RWPE2 (cell line): ENCODE measurements at places on chromosomes 16 and 17.

DNA sequence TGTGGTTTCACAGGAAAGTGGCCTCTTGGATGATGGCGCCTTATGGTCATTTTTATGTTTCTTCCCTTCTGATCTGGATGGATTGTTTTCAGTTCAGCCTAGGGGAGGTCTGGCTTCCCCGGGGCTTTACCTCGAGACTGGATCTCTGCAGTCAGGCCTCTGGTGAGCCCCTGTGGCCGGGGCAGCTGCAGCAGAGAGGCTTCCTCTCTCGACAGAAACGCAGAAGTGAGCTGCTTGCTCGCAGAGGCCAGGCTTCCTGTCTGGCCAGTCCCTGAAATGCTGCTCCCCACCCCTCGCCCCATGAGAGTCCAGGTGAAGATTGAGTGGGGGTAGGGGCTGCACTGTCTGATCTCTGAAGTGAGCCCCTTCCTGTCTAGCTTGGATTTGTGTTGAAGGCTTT is 44.0 kb downstream of the PLCG2 start:
- no peaks in the 10 kb centered on the region for H3K36me3 ChIP-seq
- H3K27ac ChIP-seq = no peak overlapping the region
- DNase-seq = no peak
- no peaks in the 10 kb centered on the region for H3K4me1 ChIP-seq

- no peaks in the 10 kb centered on the region for H3K36me3 ChIP-seq
- H3K4me1 ChIP-seq = peaks cover 4% of the 10 kb centered on the region
- H3K27me3 ChIP-seq = no peaks in the 10 kb centered on the region
- DNase-seq = no peak
- no peak overlapping the region for H3K27ac ChIP-seq
- H3K4me3 ChIP-seq = no peak overlapping the region
These were observed 57.8 kb downstream of the HLF start for GRCh38 chr17:55322453-55322985.

- no peak overlapping the region for H3K27ac ChIP-seq
- no peak overlapping the region for H3K4me3 ChIP-seq
- H3K4me1 ChIP-seq = no peaks in the 10 kb centered on the region
These were observed 22.7 kb upstream of the CYTH1 start for GRCh38 chr17:78804777-78805176.

DNA sequence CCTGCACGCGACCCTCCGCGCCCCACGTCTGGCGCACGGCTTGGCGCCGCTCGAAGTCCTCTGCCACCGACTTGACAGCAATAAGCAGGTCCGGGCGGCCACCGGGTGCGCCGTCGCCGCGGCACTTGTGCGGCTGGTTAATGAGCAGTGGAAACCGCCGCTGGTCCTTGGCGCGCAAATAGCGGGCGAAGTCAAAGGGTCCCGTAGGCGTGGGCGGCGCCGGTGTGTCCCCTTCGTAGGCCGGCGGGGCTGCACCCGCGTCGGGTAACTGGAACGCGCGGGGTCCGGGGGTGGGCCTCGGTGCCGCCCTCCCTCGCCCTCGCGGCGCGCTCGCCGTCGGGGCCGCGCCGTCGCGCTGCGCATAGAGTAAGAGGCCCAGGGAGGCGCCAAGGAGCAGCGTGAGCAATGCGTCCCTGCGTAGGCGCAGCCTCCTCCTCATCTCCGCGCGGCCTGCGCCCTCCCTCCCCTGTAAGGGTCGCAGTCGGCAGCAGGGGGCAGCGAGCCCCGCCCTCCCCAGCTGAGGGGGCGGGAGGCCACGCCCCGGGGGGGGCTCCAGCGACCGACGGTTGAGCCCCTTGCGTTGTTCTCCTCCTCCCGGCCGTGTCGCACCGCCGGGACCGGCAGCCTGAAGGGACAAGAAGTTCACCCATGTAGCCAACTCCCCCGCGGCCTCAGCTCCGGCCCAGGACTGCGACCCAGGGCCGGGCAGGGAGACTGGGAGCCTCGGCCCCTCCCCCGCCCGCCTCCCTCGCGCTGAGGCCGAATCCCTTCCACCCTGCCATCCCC is 558 bp downstream of the B3GNT9 start:
- H3K27me3 ChIP-seq = no peaks in the 10 kb centered on the region
- H3K36me3 ChIP-seq = peaks cover 29% of the 10 kb centered on the region
- peak overlapping the region; percentile 42 for H3K27ac ChIP-seq
- no peaks in the 10 kb centered on the region for H3K4me1 ChIP-seq
- H3K4me3 ChIP-seq = peak overlapping the region; percentile 57
- no peak for DNase-seq

GRCh38 chr16:50210266-50211038 is 55.9 kb upstream of the ADCY7 start:
- H3K27me3 ChIP-seq = no peaks in the 10 kb centered on the region
- peak overlapping the region; percentile 68 for H3K27ac ChIP-seq
- no peak for DNase-seq
- peaks cover 37% of the 10 kb centered on the region for H3K36me3 ChIP-seq
- no peak overlapping the region for H3K4me3 ChIP-seq

DNA sequence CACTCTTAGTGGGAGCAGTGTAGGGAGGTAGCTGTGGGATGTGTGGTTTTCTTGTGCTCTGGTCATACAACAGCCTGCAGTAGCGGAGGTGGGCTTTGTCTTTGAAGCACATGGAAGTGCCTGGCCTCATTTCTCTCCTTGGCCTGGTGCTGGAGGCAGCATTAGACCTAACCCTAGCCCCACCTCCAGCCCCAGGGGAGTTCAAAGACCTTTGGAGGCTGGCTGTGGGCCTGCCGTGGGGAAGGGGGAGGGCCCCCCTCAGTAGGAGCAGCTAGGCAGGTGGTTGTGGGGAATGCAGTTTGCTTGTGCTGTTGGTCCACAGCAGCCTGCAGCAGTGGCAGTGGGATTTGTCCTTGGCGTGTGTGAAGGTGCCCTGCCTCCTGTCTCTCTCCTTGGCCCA is 91.7 kb downstream of the BCAS3 start:
- H3K27me3 ChIP-seq = no peaks in the 10 kb centered on the region
- H3K36me3 ChIP-seq = no peaks in the 10 kb centered on the region
- no peak overlapping the region for H3K27ac ChIP-seq
- no peak overlapping the region for H3K4me3 ChIP-seq
- H3K4me1 ChIP-seq = no peaks in the 10 kb centered on the region
- DNase-seq = no peak

DNA sequence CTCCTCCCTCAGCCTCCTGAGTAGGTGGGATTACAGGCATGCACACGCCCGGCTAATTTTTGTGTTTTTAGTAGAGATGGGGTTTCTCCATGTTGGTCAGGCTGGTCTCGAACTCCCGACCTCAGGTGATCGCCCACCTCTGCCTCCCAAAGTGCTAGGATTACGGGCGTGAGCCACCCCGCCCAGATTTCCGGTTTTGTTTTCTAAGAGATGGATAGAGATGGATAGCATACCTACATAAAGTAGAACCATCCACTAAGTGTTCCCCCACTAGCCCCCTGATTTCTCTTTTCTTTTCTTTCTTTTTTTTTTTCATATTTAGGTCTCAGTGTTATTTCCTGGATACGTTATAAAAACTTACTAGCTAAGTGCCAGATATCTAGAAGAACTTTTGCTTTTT is 2.0 kb downstream of the WSB1 start:
- no peak for DNase-seq
- H3K27ac ChIP-seq = peak overlapping the region; percentile 78
- peaks cover 12% of the 10 kb centered on the region for H3K36me3 ChIP-seq
- H3K4me3 ChIP-seq = peak overlapping the region; percentile 72
- no peaks in the 10 kb centered on the region for H3K27me3 ChIP-seq

DNA sequence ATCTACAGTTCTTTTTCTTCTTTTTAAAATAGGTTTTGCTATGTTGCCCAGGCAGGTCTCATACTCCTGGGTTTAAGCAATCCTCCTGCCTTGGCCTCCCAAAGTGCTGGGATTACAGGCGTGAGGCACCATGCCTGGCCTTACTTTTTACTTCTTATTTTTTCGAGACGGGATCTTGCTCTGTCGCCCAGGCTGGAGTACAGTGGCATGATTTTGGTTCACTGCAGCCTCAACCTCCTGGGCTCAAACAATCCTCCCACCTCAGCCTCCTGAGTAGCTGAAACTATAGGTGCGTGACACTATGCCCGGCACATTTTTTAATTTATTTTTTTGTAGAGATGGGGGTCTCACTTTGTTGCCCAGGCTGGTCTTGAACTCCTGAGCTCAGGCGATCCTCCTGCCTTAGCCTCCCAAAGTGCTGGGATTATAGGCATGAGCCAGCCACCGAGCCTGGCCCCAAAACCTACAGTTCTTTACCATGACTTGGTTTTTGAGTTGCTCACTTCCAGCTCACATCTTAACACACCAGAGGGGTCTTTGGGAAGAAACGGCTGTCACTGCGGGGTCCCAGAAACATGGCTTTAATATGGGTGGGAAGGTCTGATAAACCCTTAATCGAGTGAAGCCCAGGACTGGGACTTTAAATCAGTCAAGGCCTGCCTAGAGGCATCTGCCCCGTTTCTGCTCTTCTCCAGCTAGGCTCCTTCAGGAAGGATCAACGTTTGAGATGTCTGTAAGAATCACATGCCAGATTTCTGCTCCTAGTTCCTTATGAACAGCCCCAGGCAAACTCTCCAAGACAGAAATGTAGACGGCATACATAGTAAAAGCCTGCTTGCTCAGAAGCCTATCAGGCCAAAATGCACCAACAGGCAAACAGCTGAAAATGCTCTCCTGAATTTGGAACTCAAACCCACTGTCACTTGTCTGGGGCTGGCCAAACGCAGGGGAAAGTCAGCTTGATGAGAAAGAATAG is 91.7 kb upstream of the TOB1 start:
- no peak for DNase-seq
- H3K27ac ChIP-seq = no peak overlapping the region
- H3K36me3 ChIP-seq = no peaks in the 10 kb centered on the region; the same call in 1 of the 2 replicates
- no peak overlapping the region for H3K4me3 ChIP-seq

GRCh38 chr16:66926171-66926947 is 1.0 kb upstream of the RRAD start:
- H3K27me3 ChIP-seq = peaks cover 20% of the 10 kb centered on the region
- H3K4me1 ChIP-seq = peaks cover 18% of the 10 kb centered on the region
- DNase-seq = no peak
- no peak overlapping the region for H3K27ac ChIP-seq

DNA sequence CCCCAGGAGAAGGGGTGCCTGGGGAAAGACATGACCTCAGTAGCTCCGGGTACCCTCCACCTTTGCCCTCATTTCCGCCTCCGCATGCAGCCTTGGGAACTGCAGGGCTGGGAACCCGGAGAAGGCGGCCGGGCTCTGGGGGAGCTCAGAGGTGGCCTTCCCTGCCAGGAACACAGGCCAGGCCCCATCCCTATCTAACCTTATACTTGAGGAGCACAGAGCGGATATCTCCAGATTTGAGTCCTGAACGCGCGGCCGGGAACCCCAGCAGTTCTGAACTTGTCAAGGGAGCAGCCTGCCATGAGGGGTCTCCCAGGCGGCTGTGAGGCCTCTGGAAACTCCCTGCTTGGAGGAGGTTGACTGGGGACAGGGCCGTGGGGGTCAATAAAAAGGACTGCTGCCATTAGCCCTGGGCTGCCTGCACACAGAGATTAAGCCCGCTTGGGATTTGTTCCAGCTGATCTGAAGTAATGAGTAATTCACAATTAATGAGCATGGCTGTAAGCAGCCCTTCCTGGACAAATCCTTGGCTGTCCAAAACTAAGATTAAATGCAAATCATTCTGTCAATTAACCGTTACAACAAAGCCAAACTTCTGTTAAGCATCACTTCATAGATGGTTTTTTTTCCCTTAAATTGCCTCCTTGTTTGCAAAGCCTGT is 26.3 kb upstream of the METRNL start:
- no peak overlapping the region for H3K27ac ChIP-seq
- H3K27me3 ChIP-seq = no peaks in the 10 kb centered on the region
- H3K36me3 ChIP-seq = no peaks in the 10 kb centered on the region
- DNase-seq = no peak
- H3K4me1 ChIP-seq = peaks cover 14% of the 10 kb centered on the region
- H3K4me3 ChIP-seq = no peak overlapping the region

- no peak overlapping the region for H3K27ac ChIP-seq
- no peak for DNase-seq
- peaks cover 12% of the 10 kb centered on the region for H3K27me3 ChIP-seq
- H3K4me3 ChIP-seq = no peak overlapping the region
- no peaks in the 10 kb centered on the region for H3K4me1 ChIP-seq
These were observed 6.6 kb upstream of the NACA2 start for GRCh38 chr17:61597607-61598006.

- H3K4me1 ChIP-seq = peaks cover 3% of the 10 kb centered on the region
- H3K36me3 ChIP-seq = peaks cover 90% of the 10 kb centered on the region
- no peaks in the 10 kb centered on the region for H3K27me3 ChIP-seq
- DNase-seq = no peak
- no peak overlapping the region for H3K27ac ChIP-seq
- H3K4me3 ChIP-seq = no peak overlapping the region
These were observed 52.3 kb downstream of the YWHAE start for GRCh38 chr17:1347589-1348323.

- no peak for DNase-seq
- H3K4me1 ChIP-seq = no peaks in the 10 kb centered on the region
- H3K27ac ChIP-seq = no peak overlapping the region
- no peak overlapping the region for H3K4me3 ChIP-seq
- no peaks in the 10 kb centered on the region for H3K27me3 ChIP-seq
These were observed 18.5 kb upstream of the RHOT1 start for GRCh38 chr17:32123782-32124181.

DNA sequence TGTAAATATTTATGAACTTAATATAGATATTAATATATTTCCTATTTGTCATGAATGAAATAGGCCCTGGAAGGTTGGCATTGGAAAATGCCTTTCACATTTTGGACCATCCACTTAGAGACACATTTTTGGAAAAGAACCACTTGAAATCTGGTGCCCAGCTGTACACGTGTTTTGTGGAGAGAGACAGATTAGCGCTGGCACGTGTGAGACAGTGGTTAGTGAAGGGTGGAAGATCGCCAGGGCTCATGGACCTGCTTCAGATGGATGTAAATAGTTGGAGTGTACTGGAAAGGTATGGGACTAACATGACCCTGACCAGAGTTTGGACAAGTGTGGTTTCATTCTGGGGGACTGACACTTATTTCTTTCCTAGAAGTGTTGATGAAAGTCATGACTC is 222.9 kb downstream of the PRKCA start:
- H3K4me3 ChIP-seq = no peak overlapping the region
- no peaks in the 10 kb centered on the region for H3K27me3 ChIP-seq
- H3K4me1 ChIP-seq = peaks cover 8% of the 10 kb centered on the region

GRCh38 chr17:81608605-81609004 is 28.3 kb downstream of the NPLOC4 start:
- no peaks in the 10 kb centered on the region for H3K27me3 ChIP-seq
- no peaks in the 10 kb centered on the region for H3K4me1 ChIP-seq
- H3K4me3 ChIP-seq = no peak overlapping the region
- H3K27ac ChIP-seq = no peak overlapping the region

- DNase-seq = no peak
- H3K27ac ChIP-seq = no peak overlapping the region
- H3K4me1 ChIP-seq = peaks cover 1% of the 10 kb centered on the region
These were observed 28.2 kb upstream of the ZC3H18 start for GRCh38 chr16:88541831-88542616.

- H3K36me3 ChIP-seq = no peaks in the 10 kb centered on the region
- no peak overlapping the region for H3K27ac ChIP-seq
- no peaks in the 10 kb centered on the region for H3K4me1 ChIP-seq
- H3K4me3 ChIP-seq = peak overlapping the region; percentile 25
- no peak for DNase-seq
- no peaks in the 10 kb centered on the region for H3K27me3 ChIP-seq
These were observed 56.8 kb upstream of the RPH3AL start for GRCh38 chr17:409308-409847.
